ENCODE measurements at places on chromosomes 7 and 10.

GRCh38 chr10:1166101-1166827 is 110.1 kb downstream of the WDR37 start:
- DNase-seq = no peak

DNA sequence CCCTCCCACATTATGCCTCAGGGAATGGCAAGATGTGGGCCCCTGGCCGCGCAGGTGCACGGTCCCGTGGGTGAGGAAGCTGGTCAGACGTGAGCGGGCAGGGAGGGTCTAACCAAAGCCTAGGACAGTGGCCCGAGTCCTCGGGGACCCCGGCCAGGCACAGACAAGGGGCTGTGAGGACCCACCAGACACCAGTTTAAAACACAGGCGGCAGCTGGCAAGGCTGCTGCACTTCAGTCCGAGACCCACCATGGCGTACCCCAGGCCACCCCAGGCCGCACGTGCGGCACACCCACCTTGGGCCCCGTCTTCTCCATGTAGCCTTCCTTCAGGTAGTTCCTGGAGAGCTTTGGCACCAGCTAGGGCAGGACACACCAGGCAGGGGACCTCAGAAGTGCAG is 23.5 kb downstream of the GET4 start:
- no peak for DNase-seq

DNA sequence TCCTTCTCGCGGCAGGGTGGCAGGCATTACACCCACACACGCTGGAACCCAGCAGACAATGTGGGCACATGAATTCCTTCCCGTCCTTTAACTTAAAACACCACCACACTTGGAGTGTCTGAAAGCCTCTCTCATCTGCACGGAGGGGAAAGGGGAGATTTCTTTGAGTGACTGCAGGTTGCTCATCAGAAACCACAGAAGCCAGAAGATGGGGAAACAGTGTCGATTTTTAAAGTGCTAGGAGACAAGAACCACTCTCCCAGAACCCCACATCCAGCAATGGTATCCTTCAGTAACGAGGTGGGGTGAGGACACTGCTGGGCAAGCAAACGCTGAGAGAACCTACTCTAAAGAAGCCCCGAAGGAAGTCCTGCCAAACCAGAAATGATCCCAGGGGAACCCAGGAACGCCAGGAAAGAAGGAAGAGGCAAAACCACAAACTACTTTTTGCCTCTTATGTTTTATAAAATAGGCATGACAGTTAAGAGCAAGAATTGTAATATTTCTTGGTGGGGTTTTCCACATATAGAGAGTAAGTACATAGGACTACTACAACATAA is 254.3 kb downstream of the ELFN1 start:
- DNase-seq = no peak

GRCh38 chr10:119450606-119451299 is 91.8 kb downstream of the RGS10 start:
- DNase-seq = no peak

- DNase-seq = no peak
Measured at GRCh38 chr10:23516530-23516929, 77.7 kb downstream of the OTUD1 start.

- DNase-seq = no peak
Measured at GRCh38 chr10:114328441-114328812, 75.9 kb downstream of the AFAP1L2 start.

Measured in NCI-H226 (cell line).